Cerebellar cortex (tissue), 1 donor: ENCODE measurements at places on chromosomes 3 and 15.

DNA sequence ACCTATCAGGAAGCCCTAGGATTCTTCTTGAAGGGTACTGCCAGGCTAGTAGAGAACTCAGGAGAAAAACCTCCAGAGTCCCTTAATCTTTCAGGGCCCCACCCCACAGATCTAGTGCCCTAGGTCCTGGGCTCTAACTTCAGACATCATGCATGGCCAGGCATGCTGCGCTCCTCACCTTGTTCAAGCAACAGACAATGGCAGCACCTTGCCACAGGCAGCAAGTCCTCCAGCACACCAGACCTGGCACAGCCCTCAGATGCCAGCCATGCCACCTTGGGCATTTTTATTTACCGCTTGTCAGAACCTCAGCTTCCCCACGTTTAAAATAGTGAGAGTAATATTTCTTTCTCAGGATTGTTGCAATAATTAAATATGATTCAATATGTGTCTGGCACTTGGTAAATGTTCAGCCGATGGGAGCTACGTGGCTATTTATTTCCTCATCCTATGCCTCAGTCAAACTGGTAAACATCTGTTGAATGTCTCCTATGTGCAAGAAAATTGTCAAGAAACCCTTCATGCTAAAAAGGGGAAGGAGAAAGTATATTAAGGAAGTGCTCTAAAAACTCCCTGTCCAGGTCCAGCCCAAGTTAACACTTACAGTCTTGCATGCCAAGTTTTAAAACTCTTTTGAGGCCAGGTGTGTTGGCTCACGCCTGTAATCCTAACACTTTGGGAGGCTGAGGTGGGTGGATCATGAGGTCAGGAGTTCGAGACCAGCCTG lies 14.5 kb upstream of the CCR1 start:
- no peak for DNase-seq

GRCh38 chr3:9678493-9678892 lies 25.1 kb upstream of the CPNE9 start:
- DNase-seq, result peak; percentile 75

DNA sequence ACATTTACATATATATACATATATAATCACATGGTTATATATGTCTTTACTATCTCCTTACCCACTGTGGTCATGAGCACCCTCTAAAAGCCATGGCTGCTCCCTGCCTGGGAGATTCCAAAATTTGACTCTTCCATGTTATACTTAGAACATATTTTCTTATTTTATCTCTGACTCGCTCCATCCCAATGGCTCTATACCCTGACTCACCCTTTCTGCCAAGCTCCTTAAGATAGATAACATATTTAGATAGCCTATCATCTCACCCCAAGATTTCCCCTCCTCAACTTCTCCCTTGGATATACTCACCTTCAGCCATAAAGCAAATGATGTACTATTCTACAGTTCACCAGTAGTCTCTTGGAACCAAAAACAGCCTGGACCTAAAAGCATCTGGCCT lies 65.1 kb downstream of the CD200R1L start:
- DNase-seq, result no peak

- peak; percentile 73 for DNase-seq
Observed at GRCh38 chr3:14352002-14352627, 50.3 kb upstream of the SLC6A6 start.
